Stimulated activated CD4-positive, alpha-beta T cell treated with anti-CD3 and anti-CD28 coated beads, Interleukin-4, amount 100 ng/mL, for 24 hours (primary cell): ENCODE measurements at places on chromosomes 3 and 15.

- DNase-seq = no peak
Measured at GRCh38 chr15:88630141-88630721, 8.6 kb upstream of the ISG20 start.

DNA sequence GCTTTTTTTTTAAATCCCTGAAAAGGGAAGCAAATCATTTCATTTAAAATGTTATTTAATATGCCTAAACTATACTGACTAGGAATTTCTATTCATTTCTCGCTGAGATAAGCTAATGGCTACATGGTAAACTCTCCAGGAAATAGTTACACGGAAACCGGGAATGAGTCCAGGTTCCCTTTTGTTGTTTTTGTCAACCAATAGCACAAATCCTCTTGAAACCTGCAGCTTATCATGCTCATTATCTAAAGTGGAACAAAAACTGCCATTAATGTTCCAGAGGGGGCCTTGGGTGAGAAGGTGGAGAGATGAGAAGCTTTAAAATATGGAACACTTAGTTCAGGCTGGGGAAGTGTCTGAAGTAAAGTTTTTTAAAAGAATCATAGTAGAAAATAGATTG lies 113.5 kb upstream of the ALCAM start:
- no peak for DNase-seq

DNA sequence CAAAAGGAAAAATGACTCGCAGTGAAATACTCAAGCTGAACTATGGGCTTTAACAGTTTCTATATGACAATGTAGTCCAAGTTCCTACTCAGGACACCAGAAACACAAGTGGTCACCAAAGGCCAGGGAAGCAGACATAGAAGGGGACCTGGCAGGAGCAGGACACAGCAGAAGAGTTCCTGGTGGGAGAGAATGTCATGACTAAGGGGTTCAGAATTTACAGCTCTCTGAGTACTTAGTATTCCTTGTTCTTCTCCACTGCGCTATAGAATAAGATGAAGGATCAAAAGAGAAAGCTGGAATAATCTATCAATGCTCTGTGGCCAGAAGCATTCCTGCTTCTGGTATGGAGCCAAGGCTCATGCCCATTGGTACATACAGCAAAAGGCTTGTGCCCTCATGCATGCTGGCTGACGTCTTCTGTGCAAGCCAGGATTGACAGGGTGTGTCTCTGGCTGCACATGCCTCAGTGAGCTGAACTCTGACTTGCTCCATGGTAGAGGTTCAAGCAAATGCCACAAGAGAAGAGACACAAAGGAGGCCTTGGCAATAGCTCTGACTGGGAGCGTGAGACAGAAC lies 128.7 kb upstream of the SLC2A2 start:
- DNase-seq = no peak

DNA sequence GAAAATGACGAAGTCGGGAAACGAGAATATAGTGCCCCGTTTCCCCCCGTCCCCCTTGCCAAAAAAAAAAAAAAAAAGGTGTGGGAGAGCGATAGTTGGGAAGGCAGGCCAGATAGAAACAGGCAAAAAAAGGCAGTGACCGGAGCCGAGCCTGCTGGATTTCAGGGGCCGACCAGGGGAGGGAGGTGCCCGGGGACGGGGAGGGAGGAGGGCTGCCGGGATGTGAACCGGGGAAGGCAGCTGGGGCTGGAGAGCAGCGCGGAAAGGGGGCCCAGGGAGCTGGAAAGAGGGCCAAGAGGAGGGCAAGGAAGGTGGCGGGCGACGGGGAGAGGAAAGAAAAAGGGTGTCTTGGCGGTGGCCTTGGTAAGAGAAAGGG lies 837 bp downstream of the LRRN1 start:
- no peak for DNase-seq

DNA sequence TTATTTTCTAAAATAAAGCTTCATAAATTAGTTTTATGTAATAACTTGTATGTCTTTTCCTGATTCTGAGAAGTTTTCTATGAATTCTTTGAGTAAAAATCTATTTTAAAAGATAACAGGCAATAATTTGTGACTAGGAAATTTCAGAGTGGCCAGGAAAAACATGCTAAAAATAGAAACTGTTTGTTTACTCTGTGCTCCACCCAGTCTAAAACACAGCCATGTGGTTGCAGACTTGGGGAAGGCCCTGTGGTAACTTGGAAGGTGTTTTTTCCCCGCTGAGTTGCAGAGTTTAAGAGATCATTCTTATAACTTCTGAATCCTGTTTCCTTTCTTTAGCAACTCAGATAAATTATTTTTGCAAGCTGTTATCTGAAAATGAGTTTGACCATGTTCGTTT lies 21.9 kb downstream of the PLCL2 start:
- DNase-seq = no peak

GRCh38 chr3:44104668-44105321 lies 136.9 kb upstream of the TOPAZ1 start:
- peak; percentile 56 for DNase-seq

DNA sequence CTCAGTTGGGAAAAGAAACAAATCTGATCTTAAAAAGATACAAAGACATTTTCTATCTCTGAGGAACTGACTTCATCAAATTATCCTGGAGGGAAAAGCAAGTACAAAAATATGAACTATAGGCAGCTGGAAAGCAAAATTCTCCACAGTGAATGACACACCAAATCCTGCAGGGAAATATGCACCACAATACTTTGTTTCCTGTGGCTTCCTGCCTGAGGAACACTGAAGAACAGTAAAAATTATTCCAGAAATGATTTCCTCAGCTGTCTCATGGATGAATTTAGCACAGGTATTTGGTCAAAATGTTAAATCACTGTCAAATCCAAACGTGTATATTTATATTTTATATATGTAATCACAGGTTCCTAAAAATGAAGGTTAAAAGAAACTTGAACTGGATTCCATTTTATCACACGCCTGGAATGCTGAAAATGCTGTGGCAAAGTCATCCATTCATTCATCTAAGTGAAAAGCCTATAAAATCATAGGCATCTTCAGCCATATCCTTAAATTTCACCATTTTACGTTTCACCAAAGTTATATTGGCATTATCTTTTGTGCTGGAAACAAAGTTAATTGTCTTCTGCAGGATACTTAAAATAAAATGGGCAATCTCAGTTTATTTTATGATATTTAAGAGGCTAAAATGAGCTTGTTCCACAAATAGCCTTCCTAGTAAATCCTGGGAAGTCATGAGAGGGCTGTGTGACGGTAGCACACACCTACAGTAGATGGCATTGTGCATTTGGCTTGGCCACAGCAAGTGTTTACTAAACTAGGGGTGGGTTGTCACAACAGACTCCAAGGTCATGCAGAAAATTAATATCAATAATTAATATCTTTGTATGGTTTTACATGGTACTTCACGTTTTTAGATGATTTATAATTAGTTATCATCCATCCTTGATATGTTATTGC lies 19.3 kb upstream of the TSC22D2 start:
- DNase-seq = no peak
